NCI-H2107 (cell line): ENCODE measurements at places on chromosomes 2 and 18.

DNA sequence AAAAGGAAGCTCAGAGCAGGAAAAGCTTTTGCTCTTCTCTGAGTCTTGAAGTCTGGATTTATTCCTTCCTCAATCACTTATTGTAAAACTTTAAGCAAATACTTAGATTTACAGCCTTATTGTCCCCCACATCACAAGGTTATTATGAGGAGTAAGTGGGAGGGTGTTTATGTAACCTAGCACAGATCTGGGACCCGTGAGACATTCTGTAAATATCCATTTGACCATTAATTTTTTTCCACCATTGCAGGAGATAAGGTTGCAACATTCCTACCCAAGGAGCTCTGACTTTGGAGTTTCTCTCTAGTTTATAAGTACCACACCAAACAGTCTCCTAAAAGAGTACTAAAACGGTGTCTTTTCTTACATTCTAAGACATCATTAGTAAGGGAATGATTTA lies 52.1 kb upstream of the CTIF start:
- DNase-seq, result no peak

DNA sequence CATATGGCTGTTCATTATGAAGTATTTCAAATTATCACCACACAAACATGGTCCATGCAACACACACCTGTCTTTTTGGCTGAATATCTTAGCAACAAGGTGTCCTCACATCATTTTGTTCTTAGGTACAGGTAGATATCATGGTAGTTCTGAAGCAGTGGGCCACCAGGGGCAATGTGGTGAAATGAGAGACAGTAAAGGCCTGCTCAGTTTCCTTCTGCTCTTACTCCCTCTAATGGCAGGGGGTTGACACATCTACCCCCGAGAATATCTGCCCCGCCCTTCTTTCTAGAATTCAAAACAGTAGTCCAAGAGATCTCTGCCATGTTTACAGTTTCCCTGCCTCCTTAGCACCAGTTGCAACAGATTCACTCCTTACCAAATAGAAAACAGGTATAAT lies 147.0 kb upstream of the KLHL14 start:
- DNase-seq, result no peak

DNA sequence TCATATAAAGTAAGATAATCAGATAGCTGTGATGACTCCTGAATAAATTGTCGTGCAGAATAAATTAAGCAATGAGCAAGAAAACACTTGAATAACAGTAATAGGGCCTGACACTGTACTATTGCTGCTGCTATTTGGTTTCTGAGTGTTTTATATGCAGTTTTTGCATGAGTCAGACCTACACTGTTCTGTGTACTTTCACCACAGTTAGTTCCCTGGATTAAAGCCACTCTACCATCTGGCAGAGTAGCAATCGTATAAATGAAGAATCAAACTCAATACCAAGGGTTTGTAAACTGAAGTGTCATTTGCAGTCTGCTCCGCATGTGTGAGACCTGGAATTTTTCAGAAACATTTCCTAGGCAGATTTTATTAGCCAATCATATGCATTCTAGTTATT lies 398.6 kb upstream of the CDH7 start:
- no peak for DNase-seq

DNA sequence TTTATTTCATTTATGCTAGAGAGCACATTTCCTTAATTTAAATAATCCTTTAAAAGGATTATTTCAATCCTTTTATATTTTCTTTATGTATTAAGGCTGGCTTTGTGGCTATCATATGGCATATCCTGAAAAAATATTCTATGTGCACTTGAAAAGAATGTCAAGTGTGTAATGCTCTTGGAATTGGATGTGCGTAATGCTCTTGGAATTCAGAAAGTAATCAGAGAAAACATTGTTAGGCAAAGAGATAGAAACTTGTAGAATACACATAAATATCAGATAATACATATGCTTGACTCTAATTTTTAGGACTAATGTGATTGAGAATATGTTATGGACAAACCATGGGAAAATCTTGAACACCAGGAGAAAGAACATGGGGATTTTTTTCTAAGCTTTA lies 197.5 kb upstream of the COL3A1 start:
- no peak for DNase-seq

DNA sequence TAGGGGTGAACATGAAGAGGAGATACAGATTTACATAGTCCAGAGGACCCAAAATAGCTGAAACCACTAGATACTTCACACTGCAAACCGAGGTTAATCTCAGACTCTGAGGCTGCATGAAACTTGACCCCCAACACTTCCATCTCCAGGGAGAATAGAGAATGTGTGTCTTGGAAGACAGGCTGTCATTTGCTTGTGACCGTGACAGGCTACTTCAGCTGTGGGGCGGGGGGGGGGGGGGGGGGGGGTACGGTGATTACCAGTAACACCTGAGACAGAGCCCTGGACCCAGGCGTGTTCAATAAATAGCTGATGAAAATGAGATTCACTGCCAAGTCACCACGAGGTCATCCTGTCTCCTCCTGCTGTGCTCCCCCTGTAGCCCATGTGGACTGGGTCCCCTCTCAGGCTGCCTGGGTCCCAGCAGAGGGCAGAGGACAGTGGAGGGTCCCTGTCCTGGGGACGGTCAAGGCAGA lies 5.7 kb upstream of the KLHL29 start:
- DNase-seq, result no peak
